NCI-H524 treated with DMSO at 0.1 percent for 48 hours (cell line): ENCODE measurements at places on chromosomes 3 and 15.

DNA sequence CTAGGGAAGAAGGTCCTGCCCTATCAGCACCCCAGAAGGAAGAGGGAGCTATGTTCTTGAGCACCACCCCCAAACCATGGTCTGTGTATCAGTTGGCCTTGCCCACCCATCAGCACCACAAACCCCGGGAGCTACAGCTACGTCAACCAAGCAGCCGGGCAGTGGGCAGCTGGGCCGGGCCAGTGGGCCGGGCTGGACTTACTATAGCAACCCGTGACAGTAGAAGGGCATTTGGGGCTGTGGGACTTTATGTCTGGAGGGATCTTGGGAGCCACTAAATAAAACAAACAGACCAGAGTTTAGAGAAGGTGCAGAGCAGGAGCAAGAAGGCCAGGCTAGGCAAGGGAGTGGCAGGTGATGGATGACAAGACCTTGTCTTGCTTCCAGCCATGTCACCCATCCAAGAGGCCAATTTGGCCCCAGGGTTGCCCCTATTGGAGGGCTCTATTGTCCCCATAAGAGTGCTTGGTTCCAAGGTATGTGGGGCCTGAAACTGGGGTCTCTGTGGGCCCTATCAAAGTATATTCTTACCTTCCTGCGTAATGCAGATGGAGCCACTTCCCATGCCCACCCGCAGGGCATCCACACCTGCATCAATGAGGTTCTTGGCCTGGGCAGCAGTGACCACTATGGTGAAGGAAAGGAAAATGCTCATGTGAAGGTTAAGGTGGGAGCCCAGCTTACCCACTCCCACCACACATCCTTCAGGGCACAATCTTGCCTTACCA, 3.2 kb downstream of the IMPDH2 start:
- no peak for DNase-seq

DNA sequence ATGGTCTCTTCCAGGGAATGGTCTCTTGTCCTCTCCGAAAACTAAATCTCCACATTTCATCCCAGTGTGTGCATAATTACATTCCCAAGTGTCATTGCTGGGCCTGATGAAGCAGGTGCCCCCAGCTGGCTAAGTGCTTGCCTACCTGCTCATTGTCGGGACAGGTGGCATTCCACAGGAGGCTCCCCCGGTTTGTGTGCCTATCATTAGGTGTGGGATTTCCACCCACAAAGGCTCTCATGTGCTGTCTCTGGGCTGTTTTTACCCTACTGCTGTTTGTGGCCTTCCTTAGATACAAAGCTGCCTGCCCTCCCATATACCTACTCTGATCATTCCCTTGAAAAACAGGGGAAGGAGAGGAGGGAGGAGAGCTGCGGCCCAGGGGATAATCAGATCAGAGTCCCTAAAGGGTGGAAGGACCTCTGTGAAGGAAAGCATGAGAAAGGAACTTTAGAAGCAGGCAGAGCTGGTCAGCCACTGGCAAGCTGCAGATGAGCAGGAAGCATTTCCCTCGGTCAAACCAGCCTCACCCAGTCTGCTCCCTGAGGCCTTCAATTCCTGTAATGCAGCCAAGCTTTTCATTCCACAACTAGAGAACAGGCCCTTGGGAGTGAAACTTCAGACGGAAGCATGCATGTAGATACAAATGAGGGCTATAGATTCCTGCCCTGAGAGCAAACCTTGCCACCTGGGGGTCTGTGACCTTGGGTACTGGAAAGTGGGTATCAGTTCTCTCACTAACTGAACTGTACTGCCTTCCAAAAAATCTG, 60.7 kb upstream of the HEG1 start:
- no peak for DNase-seq

DNA sequence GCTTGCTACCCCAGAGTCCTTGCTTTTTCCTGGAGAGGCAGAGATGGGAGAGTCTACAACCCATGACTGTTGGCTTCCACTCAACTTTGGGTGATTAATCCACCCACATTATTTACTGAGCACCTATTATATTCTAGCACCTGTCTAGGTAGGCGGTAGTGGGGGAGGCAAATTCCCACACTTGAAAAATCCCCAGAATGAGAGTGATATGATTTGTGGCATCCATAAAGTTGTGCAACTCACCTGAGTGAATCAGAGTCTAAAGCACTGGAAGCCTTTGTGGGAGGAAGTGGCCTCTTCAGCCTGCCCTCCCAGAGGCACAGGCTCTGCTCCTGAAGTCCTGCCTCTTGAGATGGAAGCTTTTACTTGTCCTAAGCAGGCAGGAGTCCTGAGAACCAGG, 40.4 kb upstream of the CTNNB1 start:
- DNase-seq = no peak

- DNase-seq = no peak
Observed at GRCh38 chr3:138785951-138786350, 48.8 kb downstream of the PIK3CB start.

- no peak for DNase-seq
Observed at GRCh38 chr3:25855266-25855784, 65.4 kb downstream of the OXSM start.

GRCh38 chr15:40877694-40878093, 3.7 kb upstream of the RHOV start:
- DNase-seq = no peak
